ENCODE measurements at places on chromosomes 3 and 15.
A peak's percentile ranks its signal among the peaks of the same experiment; 100 is the strongest.

DNA sequence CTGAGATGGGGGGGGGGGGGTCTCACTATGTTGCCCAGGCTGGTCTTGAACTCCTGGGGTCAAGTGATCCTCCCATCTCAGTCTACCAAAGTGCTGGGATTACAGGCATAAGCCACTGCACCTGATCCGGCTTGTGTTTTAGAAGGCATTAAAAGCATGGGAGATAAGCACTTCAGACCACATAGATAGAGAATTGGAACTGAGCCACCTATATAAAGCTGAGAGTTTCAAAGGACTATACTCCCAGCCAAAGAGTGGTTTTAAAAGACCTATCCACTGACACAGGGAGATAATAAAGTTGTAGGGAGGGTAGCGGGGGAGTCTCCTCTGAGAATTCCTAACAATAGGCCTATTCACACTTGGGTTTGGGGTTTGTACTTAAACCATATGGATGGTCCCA lies 34.8 kb downstream of the DENND4A start:
- DNase-seq = no peak

GRCh38 chr3:129609591-129610182 lies 3.2 kb upstream of the PLXND1 start:
- DNase-seq = no peak

- no peak for DNase-seq
These were observed 158.7 kb downstream of the GHSR start for GRCh38 chr3:172289583-172289982.

DNA sequence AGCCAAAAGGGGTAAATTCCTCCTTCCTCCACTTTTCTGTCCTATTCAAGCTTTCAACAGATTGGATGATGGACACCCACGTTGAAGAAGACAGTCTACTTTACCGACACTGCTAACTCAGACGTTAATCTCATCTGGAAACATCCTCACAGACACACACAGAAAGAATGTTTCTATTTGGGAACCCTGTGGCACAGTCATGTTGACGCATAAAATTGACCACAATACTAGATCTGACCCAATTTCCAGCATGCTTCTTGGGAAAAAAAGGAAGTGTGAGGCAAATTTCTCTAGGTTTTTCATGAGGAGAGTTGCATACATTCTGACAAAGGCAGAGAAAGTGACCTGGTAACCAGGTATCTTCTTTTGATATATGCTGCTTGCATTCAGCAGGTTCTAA lies 594.1 kb downstream of the FGF12 start:
- DNase-seq = no peak

- DNase-seq = no peak
These were observed 54.7 kb downstream of the CLDN11 start for GRCh38 chr3:170473358-170473757.

- DNase-seq = no peak
These were observed 65.1 kb upstream of the LCTL start for GRCh38 chr15:66630801-66631351.

- DNase-seq = no peak
These were observed 23.0 kb upstream of the CLDN1 start for GRCh38 chr3:190345027-190345821.

DNA sequence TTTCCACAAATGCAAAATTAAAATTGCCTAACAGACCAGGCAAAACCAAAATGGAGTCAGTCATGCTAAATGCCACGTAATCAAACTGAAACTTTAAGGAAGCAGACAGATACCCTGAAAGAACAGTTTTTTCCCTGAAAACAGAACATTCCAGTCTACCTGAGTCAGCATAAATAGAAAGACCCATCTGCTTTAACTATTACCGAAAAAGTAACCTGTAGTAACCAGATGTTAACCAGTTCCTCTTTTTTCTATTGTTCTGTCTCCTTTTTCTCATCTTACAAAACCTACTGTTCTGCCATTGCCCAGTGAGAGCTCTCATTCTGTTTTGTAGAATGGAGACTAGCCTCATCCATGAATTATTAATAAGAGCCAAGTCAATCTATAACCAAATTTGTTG lies 286.0 kb downstream of the CACNA2D3 start:
- DNase-seq = no peak

DNA sequence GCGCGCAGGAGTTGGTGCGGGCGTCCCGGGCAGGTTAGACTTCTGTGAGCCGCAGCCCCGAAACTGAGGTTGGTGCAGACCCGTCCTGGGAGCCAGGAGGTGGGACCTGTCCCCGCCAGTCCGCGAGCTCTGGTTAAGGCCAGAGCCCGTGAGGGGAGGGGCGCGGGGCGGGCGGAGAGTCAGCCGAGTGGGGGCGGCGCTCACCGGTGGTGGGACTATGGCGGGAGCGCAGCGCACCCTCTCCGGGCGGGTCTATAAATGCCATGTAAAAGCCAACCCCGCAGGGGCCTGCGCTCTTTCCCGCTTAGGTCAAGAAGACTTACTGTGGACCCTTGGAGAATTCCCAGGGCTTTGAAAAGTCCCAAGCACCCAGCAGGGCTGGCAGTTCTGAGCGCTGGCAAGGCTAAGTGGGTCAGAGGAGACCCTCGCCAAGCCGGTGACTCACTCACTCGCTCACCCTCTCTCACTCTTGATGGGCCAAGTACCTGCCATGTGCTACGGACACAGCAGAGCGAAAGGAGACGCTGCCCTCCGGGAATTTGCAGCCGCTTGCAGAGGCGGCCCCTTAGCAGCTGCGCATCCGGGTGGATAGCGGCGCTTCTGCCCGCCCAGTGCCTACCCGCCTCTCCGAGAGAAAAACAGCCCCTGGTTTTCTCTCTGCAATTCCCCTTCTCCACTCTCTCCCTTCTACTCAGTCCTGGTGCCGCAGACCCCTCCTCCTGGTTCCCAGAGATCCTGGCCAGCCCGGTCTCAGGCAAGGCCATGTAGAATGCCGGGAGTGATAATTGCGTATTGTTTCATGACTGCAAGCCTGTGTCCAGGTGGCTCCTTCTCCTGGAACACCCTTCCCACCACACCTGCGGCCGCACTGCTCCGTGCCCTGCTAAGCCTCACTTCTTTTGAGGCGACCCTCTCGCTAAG lies at the start of gene ALDH1L1:
ALDH1L1 (minus strand) TSS at position 110 of the 921 bp plus-strand sequence. CDS start 19,607 bp downstream, outside the sequence.
- no peak for DNase-seq

DNA sequence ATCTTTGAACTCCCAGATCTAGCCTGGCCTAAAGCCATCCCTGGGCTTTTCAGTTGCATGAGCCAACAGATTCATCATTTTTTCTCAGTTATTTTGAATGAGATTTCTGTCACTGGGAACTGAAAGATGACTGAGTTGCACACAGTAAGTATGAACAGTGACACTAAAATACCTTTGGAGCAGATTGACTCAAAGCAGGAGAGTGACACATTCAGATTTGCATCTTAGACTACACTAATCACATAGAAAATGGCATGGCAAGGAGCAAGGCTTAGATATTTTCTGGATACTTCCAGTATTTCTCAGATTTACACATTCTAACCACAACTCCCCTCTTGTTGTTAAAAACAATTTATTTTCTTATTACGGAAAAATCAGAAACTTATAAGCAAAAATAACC lies 32.8 kb downstream of the SEC62 start:
- peak; percentile 51 for DNase-seq

DNA sequence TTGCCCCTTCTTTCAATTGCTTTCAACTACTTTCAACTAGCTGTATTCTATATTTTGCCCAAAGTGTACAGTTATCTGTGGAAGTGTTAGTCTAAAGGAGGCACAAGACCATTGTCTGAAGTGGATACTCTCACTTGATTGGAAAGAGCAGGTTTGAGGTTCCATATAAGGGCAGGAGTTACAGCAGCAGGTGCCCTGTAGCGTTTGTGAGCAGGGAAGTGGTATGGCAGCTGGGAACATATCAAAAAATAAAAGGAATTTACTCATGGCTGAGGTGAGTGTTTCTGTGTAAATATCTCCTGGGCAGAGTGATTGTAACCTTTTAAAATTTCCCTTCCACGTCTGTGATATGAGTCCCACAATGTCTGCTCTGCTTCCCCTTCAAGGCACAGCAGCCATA lies 38.5 kb upstream of the DNAJC13 start:
- DNase-seq = no peak

DNA sequence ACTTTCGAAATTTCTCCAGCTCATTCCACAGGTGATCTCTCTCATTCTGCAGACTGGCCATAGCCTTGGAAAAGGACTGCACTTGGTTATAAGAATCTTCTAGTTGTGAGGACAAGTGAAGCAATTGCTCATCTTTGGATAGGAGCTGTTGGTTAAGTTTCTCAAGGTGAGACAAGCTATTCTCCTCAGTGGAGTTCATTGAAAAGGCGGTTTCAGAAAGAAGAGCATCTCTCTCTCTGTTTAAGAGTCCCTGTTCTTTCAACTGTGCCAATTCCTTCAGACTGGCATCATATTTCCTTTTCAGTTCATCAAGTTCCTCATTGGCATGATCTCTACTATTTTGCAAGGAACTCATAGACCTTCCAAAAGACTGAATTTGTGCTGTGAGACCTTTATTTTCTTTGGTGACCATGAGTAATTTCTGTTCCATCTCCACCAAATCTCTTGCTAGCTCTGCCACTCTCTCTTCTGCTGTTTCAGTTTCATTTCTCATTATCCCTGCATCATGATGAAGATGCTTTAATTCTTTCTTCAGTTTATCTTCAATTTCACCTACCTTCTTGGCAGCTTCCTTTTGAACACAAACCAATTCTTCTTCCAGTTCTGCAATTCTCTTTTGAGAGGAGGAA lies 30.2 kb upstream of the HCLS1 start:
- peak; percentile 23 for DNase-seq

GRCh38 chr3:138405486-138405885 lies 28.9 kb upstream of the ESYT3 start:
- no peak for DNase-seq

- DNase-seq = no peak
These were observed 74.0 kb downstream of the UBE2E2 start for GRCh38 chr3:23276913-23277658.

DNA sequence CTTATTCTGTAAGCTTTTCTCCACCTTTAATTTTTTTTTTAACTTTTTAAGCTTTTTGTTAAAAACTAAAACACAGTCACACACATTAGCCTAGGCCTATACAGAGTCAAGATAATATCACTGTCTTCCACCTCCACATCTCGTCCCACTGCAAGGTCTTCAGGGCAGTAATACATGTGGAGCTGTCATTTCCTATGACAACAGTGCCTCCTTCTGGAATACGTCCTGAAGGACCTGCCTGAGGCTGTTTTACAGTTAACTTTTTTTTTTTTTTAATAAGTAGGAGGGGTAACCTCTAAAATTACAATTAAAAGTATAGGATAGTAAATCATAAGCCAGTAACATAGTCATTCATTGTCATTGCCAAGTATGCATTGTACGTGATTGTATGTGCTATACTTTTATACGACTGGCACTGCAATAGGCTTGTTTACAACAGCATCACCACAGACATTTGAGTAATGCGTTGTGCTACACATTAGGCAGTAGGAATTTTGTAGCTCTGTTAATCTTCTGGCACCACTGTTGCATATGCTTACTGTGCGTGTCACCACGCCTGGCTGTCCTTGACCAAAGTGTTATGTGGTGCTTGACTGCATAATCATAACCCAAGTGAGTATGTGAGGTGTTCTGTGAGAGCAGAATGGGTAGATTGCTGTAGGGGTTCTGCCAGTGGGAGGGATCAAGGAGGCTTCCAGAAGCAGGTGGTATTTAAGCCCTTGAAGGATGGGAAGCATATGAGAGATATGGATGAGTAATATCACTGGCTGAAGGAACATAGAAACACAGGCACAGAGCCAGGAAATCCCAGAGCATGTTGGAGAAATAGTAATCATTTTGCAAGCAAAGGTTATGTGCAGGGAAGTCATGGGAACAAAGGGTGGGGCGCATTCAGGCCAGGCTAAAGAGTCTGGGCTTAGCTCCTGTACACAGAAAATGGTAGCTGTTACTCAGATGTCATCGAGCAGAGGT lies 18.3 kb downstream of the FBXO22 start:
- DNase-seq = no peak

- no peak for DNase-seq
These were observed 1046.3 kb downstream of the ROBO2 start for GRCh38 chr3:78086150-78086549.

DNA sequence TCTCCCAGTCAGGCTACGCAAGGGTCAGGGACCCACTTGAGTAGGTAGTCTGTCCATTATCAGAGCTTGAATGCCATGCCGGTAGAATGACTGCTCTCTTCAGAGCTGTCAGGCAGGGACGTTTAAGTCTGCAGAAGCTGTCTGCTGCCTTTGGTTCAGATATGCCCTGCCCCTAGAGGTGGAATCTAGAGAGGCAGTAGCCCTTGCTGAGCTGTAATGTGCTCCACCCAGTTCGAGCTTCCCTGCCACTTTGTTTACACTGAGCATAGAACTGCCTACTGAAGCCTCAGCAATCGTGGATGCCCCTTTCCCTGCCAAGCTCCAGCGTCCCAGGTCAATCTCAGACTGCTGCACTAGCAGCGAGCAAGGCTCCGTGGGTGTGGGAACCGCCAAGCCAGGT lies 57.5 kb upstream of the SETMAR start:
- DNase-seq = no peak

DNA sequence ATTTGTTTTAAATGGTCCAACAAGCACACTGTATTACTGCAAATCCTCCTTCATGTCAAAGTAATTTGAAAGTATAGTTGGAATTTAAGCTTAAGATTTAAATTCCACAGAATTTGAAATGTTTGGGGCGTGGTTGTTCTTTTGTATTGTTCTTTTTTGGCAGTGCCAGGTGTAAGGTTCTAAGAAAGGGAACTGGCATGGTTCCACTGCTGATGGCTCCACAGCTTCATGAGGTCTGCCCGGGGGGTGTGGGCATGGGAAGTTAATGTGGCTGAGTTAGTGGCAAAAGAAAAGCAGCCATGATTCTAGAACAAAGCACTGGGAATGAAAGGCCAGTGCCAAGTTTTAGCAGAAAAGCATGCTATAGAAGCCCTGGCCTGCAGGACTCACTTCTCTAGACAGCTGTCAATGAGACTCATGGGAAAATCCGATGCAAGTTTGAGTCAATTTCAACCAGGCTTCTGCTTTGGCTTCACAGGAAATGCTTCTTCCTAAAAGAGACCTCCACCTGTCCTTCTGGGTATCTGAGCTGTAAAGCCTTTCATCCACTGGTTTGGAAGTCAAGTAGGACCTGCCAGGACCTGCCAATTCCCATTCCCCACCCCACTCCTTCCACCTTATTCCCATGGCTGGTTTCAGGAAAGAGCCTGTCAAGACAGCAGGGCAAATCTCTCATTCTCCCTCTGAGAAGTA lies 18.9 kb downstream of the CDCP1 start:
- DNase-seq = no peak
